ENCODE measurements at places on chromosomes 6 and 20. TPM values are rescaled to one million over a fixed set of nuclear protein-coding genes. Genes with fewer than 3 reads are reported as not detected.

Gene GSTA2
- not detected for total RNA-seq

Gene UNC5CL
- 0.19 TPM for total RNA-seq

Gene NEU1
- 38.1 TPM for total RNA-seq

DNA sequence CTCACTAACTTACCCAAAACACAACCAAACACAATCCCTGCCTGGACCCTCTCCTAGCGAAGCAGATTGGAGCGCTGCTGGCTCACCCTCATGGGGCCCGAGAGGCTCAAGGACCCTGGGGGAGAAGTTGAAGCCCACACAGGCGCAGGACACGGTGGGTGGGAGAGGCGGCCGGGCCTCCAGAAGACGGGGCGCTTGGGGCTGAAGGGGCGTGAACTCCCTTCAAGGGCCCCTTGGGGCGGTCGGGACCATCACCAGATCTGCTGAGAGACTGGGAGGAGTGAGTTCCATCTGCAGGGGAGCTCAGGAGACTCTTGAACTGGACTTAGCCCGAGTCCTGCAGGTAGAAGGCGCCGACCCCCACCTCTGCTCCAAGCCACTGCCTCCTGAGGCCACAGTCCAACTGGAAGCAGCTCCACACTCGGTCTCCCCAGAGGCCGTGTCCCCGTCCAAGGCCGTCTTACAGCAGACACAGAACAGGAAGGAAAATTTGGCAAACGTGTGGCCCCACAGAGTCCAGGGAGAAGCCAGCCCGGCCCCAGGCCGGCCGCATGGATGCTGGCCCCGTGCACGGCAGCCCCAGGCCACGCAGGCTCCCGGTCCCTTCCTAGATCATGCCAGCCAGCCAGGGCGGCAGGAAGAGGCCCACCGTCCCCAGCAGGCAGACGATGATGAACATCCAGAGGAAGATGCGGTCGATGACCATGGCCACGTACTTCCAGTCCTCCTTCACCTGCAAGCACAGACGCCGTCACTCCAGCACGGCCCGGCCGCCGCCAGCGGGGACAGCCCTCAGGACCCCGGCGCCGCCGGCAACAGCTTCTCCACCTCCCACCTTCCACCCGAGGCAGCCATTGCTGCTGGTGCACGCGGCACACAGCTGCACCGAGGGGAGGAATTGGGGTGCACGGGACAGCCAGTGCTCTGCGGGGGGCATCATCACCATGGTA, 14.7 kb downstream of the CHRNA4 start:
- no peak for DNase-seq

GRCh38 chr20:59163631-59164530, at the start of gene ZNF831:
ZNF831 (plus strand) TSS chr20:59163821; CDS start chr20:59191020, 27,199 bp downstream.
- no peak for DNase-seq

DNA sequence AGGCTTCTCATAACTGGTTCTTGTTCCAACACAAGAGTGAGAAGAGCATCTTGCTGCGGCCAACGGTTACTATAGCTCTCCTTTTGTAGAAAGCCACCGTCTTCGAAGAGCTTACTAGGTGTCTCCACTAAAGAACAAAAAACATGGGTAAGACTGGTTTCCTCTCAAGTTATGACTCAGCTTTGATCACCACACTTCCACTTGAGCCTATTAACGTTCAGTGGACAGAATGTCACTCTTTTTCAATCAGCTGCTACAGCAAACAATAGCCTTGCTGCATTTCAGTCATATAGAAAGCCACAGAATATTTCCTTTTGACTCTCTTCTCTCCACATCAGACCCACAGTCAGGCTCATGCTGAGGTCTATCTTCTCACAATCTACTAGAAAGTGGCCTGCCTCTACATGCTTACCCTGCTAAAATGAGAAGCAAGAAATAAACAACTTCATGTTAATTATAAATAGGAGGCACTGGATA, 243.5 kb upstream of the PREP start:
- no peak for DNase-seq

DNA sequence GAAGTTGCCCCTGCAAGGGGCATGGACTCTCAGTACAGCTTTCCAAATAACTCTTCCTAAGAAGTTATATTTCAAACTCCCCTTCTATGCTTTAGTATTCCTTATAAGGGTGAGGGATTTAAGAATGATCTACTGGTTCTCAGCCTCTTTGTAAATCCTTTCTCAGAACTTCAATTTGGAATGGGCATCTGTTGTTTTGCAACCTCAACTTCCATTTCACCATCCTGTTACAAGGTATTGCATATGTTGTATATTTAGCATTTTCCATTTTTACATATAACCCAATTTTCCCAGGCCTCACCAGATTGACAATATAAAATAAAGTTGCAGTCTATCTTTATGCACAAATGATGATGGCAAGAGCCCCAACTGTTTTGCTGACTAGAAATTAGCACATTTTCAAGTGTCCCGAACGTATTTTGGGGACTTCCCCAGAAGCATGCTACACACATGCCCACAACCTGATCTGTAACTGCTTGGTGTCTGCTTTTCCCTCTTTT, 154.9 kb upstream of the CARMIL1 start:
- DNase-seq: no peak

DNA sequence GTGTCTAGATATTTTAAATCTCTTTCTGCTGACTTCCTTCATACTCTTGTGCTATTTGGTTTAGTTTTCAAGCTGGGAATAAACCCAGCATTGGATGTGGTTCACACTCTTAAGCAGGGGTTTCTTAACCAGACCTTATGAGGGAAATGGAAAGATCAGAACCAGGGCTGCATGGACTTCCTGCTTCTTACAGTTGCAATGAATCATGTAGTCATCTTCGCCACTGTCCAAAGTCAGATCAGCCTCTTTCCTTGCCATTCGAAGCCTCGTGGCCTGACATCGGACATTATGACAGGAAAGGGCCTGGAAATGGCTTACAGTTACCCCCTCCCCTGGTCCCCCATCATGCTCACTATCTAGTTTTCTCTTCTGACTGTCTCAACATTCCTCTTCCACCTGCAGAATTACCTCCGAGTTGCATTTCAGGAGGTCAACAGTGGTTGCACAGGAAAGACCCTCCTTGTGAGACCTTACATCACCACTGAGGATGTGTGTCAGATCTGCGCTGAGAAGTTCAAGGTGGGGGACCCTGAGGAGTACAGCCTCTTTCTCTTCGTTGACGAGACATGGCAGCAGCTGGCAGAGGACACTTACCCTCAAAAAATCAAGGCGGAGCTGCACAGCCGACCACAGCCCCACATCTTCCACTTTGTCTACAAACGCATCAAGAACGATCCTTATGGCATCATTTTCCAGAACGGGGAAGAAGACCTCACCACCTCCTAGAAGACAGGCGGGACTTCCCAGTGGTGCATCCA, 16.8 kb upstream of the NAA20 start:
- DNase-seq: no peak

DNA sequence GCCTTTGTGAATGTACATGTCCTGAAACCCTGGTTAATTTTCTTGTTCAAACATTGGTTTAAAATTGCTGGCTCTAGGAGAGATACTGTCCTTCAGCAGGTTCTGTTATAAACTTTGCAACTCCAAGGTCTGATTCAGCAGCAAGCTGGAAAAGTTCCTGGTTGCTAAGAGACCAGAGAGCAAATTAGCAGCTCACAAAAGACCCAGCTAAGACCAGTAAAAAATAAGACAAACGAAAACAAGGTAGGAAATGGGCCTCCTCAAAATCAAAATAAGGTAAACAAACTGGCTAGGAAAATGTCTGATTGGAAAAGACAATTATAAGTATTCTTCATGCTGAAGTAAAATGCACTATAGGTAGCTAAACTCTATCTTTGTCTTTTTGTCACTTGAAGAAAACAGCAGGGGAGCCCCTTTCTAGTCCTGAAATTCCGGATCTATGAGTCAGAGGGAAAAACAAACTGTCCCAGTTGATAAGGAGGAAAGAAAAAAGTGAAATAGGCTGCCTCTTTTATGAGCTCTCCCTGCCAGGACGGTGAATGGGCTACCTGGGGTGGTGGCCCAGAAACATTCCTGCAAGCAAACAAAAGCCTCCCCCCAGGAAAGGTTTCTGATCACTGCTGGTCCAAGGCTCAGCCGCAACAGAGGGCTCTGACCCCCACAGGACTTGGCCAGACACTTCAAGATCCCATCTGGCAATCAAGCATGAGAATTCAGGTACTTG, 41.6 kb downstream of the UNC5CL start:
- no peak for DNase-seq

GRCh38 chr6:62285612-62286469, at the start of gene KHDRBS2:
KHDRBS2 (minus strand) TSS chr6:62286225.
- peak; percentile 84 for DNase-seq

- DNase-seq: no peak
These were observed 505.5 kb downstream of the PRIM2 start for GRCh38 chr6:57822896-57823358.

DNA sequence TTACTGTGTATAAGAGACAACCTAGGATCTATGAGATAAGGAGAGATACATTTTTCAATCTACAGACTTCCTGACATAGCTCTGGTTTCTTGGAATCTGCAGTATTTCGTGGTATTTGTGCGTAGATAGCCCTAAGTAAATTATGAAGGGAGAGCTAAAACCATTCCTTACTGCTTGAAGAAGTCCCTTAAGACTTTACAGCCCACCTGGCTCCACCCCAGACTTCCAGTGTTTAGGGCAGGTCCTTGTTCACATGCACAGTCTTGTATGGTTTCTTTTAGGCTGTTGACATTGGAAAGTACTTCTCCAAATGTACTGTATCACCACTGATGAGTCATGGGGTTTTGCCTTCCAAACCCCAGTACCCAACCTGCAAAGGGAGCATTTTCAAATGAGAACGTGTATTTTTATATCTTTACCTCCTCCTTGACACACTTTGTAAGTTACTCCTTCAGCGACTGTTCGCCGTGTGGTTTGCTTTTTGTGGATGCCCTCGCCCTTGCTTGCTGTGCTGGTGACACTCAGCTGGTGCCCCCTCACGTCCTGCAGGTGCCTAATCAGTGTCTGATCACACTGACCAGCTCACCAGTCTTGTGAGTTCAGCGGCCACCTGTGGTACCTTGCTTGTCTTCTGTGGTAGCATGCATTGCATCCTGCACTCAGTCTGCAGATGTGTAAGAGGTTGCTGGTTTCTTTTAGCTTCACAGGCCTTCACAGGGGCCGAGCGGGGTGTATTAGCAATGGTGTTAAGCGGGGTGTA, 73.3 kb downstream of the IGF2R start:
- no peak for DNase-seq
